ENCODE measurements at places on chromosomes 12 and 14.

GRCh38 chr14:103724116-103724515 is 8.5 kb downstream of the ZFYVE21 start:
- no peak for DNase-seq

DNA sequence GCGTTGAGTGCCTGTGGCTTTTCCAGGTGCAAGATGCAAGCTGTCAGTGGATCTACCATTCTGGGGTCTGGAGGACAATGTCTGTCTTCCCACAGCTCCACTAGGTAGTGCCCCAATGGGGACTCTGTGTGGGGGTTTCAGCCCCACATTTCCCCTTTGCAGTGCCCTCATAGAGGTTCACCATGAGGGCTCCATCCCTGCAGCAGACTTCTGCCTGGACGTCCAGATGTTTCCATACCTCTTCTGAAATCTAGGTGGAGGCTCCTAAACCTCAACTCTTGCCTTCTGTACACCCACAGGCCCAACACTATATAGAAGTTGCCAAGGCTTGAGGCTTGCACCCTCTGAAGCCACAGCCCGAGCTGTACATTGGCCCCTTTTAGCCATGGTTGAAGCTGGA is 52.9 kb downstream of the PRKCH start:
- no peak for DNase-seq

DNA sequence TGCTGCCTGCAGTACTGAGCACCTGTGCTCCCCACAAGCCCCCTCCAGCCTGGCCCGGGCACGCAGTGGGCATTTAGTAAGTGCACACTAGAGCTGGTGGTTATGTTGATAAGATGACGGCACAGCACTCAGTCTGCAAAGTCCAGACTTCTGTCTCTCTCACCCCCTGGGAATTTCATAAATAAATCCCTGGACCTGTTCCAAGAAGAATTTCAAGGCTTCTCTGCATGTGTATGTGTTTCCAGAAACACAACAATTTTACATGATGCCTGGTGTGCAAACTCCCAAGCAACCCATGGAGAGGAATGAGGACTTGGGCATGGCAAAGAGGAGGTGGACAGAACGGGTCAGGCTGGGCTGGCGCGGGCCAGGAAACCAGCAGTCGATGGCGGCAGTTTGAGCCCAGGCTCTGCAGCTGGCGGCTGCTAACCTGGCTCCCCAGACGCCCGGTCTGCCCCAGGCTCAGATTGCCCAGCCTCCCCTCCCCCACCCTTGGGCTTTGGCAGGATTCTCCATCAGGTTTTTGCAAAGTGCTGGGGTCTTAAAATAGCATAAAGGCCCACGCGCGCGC is 10.4 kb upstream of the ACVR1B start:
- DNase-seq: peak; percentile 32

DNA sequence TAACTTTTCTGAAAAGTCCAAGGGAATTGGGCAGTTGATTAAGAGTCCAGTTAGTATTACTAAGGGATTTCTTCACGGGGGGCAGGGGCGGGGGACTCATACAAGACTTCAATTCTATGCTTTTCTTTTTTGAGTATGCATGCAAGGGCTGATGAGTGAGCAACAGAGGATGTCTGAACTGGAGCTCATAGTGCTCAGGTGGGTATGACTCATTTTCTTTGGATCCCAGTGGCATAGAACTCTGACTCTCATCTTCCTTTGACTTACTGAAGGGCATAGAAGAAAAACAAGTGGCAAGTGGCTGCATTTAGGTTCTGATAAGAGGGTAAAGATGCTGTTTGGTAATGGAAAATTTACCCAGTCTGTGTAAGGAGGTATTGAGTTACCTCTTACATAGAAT is 749.2 kb downstream of the NOVA1 start:
- no peak for DNase-seq

DNA sequence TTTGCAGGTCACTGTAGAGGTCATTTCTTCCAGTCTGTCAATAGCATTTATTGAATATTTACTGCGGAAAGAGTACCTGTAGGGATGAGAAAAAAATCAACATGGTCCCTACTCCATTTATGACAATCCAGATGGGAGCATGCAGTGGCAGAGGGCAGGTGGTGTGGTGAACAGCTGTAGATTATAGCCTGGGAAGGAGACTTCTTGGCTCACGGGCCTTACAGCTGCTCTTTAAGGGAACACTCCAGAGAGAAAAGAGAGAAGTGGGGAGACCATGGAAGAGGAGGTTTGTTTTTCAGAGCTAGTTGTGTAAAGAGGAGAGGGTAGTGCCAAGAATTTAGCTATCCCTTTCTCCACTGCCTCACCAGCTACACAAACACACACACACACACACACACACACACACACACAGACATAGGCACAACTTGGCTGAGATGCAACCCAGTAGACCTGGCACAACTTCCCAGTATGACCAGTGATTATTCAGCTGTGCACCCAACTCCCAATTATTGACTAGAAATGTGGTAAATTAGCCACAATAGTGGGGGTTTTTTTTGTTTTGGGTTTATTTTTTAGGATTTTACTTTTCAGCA is 41.0 kb downstream of the GPHB5 start:
- DNase-seq: no peak

DNA sequence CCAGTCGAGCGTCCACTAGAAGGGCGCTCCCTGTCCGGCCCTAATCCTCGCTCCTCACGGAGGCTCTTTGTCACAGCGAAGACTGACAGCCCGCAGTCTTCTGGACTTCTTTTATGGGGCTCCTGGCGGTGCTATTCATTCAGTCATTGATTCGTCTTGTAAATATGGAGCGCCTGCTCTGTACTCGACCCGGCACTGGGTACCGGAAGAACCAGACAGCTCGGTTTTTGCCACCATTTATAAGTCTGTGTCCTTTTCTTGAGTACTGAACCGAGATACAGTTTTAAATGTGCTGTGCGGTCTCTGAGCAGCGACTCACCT is 570 bp downstream of the DMAC2L start:
- no peak for DNase-seq

- DNase-seq: no peak
Measured at GRCh38 chr12:131112021-131112420, 158.3 kb downstream of the ADGRD1 start.

DNA sequence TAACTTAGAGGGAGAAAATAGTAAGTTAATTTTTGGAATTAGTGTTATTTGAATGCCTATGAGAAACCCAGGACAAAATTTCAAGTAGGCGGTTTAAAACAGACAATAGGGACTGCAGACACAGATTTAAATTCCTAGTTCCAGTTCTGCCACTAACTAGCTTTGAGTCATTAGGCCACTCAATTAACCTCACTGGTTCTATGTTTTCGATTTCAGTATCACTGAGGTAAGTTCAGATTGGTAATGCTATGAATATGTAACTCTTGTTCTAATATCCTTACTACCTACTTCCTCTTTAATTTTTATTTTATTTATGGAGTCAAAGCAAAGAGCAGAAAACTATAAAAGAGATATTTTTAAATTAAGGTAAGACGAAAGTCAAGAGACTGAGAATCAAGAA is 52.6 kb downstream of the GALC start:
- no peak for DNase-seq

- no peak for DNase-seq
Measured at GRCh38 chr14:34475163-34475562, 13.1 kb upstream of the SPTSSA start.

- no peak for DNase-seq
Measured at GRCh38 chr12:6193853-6194815, 6.1 kb upstream of the CD9 start.

DNA sequence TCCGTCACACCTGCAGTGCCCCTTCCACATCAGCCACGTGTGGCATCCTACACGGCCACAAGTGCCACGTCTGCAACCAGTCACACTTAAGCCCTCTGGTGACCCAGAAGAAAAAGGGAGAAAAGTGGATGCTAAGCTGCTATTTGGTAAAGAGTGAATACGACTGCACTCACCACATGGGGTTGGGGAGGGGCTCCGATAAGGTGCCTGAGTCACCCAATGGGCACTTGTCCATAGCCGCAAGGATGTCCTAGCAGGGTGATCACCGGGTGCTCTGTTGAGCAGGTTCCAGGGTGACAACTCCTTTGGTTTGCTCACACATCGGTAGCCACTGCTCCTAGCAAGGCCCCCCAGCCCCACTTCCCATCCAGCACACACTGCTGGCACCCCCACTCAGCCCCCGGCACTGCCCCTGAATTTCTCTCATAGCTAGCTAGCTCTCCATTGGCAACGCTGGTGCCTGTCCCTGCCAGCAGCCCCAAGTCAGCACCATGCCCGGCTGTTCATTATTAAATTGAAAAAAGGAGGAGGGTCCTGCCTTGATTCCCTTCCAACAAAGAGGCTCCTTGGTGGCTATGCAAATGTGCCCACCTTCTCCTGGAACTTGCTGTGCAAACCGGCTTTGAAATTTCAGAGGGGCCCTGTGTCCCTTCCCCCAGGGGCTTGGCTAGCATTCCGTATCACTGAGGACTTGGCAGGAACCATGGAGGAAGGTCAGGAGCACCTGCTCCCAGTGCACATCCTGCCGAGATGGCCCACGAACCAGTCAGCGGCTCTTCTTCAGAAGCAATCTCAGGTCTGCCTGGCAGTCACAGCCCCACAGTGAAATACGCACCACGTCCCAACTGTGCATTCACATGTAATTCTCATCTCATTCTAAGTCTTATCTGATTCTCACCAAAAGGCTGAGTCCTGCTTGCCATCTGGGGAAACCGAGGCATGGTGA is 227.7 kb upstream of the DIO3 start:
- DNase-seq: no peak

DNA sequence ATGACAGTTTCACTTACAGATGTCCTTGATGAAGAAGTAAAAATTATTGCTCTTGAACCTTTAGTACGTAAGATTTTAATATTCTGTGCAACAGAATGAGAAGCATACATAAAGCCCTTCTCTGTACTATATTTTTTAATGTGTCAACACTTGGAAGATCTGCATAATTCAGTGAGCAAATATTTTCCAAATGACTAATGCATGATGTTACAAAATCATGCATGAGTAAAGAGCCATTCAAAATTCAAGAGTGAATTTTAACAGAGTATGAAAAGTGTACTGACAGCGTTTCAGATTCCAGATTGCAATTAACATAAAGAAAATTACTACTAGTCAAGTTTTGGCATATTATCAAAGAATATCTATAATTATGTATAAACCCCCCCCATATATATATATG is 101.4 kb upstream of the BBS10 start:
- DNase-seq: no peak

GRCh38 chr12:7403466-7403865 is 40.5 kb downstream of the CD163L1 start:
- no peak for DNase-seq

DNA sequence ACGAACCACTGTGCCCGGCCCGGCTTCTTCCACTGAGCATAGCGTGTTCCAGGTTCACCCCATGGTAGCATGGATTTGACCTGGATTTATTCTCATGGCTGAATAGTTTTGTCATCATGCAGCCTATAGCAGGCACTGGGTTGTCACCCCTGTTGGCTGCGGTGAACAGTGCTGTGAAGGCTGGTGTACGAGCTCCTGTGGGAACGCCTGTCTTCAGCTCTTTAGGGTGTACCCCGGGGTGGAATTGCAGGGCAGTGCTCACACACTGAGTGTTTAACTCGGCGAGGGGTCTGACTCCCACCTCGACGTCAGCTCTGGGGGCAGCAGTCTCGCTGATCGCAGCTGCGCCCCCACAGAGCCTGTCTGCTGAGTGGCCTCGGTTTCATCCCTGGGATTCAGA is 15.3 kb downstream of the MMP17 start:
- no peak for DNase-seq
